Stimulated activated CD8-positive, alpha-beta memory T cell treated with anti-CD3 and anti-CD28 coated beads, Interleukin-2, amount 100 ng/mL, for 48 hours (primary cell): ENCODE measurements at places on chromosomes 13 and 19.

DNA sequence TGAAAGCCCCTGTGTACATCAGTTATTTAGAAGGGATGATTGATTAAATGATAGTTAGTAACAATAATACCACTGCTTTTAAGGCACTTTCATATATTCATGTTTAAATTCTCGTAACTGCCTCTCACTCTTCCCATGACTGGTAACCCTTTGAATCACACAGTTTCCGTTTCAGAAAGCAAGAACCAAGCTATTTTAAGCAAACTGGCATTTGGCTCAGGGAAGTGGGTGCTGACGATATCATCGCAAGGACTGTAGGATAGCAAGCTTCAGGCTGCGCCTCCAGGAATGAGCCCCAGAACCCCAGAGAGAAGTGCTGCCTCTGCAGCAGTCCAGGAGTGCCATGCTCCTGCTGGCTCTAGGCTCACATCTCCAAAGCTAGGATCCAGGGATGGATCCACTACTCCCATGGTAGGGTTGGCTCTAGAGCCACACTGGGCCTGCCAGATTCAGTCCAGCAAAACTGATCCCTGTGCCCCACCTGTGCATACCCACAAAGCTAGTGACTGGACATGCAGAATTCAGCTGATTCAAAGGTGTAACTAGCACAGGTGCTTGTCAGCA lies 313.5 kb downstream of the SLC7A1 start:
- DNase-seq: no peak

DNA sequence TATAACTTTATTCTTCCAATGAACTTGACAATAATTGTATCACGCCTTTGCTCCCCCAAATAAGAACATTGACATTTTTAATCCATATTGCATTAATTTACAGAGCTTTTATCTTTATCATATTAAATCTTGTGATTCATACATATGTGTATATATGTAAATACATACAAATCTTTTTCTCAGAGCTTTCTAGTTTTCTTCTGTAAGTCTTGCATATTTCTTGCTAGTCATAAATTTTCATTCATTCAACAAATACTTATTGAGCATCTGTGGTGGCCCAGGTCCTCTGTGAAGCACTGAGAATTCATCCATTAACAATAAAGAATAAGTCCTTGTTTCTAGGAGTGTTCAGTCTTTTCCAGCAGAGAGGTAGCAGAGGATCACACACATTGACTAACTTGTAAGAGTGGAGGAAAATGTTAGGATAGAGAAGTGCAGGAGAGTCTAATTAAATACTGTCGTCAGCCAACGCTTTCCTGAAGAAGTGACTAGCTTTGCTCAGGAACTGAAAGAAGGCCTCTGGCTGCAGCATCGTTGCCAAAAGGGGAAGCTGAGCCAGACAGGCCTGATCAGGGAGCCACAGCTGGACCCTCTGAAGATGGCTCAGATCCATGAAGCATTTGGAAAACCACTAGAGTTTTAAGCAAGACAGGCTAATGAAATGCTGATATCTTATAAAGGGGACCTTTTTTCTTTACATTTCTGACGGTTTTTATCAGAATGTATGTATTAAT lies 38.6 kb upstream of the LAMP1 start:
- DNase-seq: no peak

- DNase-seq: no peak
Measured at GRCh38 chr13:79187917-79188690, 218.0 kb downstream of the RBM26 start.

DNA sequence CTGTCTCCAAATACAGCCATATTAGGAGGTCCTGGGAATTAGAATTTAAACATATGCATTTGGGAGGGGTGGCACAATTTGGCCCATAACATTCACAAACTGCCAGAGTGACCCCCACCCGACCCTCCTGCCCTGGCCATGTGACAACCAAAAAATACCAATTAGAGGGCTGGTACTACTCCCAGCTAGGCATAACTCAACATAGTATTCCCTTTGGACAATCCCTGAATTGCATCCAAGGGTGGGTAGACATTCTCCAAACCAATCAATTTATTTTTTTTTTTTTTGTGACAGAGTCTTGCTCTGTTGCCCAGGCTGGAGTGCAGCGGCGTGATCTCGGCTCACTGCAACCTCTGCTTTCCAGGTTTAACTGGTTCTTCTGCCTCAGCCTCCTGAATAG lies 29.8 kb downstream of the CLEC17A start:
- DNase-seq: no peak

GRCh38 chr19:19552798-19553197 lies 14.7 kb downstream of the CILP2 start:
- no peak for DNase-seq

DNA sequence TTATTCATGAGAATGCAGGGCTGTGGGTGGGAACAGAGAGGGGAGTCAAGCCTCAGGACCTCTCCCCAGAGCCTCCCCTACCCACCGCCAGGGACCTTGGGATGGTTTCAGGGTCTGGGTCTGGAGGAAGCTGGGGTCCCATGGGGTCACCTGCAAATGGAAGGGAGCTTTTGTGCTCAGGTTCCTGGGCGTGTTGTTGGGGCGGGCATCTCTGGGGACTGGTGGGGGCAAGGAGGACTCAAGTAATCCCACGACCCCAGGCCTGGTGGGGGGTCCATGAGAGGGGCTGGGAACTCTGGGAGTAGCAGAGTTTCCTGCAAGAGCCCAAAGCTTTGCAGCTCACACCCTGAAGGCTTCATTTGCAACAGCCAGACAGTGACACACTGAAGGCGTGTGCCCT lies 60.2 kb downstream of the UNC13A start:
- DNase-seq: no peak

GRCh38 chr19:49871349-49871985 lies 4.1 kb upstream of the PNKP start:
- no peak for DNase-seq

GRCh38 chr19:36605101-36605876 lies at the start of gene ZNF382:
ZNF382 (plus strand) TSS chr19:36605313; CDS start chr19:36609915, 4,602 bp downstream.
- peak; percentile 80 for DNase-seq

GRCh38 chr19:45766869-45767346 lies 2.1 kb downstream of the SIX5 start:
- DNase-seq: no peak

- no peak for DNase-seq
Measured at GRCh38 chr19:48308631-48309586, 16.4 kb upstream of the EMP3 start.

DNA sequence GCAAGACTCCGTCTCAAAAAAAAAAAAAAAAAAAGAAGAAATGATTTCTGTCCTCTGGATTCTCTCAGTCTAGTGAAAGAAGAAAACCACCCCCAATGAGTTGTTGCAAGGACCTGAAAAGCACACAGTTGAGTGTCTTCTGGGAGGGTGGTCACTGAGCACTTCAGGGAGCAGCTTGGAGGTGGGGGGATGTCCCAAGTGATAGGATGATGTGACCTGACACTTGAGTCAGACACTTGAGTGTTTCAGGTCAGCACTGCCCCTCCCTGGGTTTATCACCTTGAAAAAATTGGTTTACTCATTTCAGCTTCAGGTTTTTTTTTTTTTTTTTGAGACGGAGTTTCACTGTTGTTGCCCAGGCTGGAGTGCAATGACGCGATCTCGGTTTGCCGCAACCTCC lies 63.2 kb downstream of the ZNF823 start:
- DNase-seq: no peak

DNA sequence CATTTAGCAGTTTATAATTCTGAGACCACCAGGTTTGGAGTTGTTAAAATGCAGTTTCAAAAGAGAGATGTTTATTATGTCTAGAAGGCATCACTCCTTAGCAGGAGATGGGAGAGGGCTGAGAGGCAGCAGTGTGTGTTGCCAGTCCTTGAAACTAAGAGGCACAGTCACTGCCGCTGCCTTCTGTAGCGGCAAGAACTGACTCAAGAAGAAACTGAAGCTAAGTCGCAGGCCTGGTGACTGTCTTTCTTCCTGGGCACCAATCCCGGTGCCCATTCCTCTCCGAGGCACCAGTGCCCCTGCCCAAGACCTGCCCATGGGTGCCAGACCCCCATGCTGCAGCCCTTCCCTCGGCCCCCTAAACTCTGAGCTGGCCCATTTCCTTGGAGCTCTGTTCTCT lies 20.1 kb downstream of the N4BP2L1 start:
- no peak for DNase-seq

DNA sequence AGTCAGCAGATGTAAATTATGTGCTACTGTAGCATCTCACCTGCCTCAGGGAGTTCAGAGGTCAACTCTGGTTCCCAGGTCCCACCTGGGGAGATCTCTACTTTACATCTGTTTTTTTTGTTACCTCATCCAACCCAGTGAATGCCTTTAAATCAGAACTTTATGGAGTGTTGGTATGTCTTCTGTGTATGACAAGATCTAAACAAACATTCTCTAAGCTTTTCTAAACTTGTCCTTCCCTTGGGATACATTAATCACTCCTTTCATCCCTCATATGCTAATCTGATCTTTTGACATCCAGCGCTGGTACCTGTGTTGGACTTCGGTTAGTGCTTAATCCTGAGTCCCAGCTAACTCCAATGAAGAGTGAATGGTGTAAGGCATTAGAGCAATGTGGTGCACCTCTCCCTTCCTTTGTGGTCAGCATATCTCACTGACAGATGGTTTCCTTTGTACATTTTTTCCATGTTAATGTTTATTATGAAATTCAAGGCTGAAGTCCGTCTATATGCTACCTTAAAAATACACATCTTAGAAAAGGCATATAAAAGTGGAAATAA lies 213.4 kb downstream of the ABCC4 start:
- DNase-seq: no peak
